Motor neuron (in vitro differentiated cells): ENCODE measurements at places on chromosomes 5 and 9.
A peak's percentile ranks its signal among the peaks of the same experiment; 100 is the strongest.

GRCh38 chr9:34688329-34689115, 2.6 kb downstream of the CCL19 start:
- ATAC-seq: no peak

DNA sequence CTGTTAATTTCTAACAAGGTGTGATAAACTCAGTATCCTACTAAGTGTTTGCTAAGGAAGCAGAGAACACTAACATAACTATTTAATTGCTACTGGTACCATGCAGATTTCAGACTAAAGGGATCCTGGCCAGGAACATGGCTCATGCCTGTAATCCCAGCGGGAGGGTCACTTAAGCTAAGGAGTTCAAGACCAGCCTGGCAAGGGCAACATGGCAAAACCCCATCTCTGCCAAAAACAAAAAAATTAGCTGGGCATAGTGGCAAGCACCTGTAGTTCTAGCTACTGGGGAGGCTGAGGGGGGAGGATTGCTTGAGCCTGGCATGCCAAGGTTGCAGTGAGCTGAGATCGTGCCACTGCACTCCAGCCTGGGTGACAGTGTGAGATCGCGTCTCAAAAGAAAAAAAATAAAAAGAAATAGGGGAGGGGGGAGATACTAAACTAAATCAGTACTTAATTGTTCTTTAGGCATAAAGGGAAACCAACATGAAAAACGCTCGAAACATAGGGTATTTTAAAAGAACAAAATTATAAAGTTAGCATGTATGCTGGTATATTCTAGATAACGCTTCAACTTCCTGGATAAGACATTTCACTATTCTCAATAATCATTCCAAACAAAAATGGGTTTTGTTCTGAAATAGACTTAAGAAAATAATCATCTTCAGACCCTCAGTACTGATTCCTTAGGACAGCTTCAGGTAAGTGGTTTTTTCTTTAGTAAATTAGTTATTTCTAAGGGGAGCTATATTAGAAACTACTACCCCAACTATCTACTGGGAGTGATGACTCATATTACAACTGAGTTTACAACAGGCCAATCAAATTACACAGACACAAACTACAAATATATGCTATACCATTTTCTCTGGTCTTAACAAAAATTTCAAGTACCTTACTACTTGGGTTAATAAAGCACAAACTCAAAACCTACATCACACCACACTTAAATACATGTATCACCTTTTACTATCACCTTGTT, 3.5 kb downstream of the PANK3 start:
- no peak for ATAC-seq

DNA sequence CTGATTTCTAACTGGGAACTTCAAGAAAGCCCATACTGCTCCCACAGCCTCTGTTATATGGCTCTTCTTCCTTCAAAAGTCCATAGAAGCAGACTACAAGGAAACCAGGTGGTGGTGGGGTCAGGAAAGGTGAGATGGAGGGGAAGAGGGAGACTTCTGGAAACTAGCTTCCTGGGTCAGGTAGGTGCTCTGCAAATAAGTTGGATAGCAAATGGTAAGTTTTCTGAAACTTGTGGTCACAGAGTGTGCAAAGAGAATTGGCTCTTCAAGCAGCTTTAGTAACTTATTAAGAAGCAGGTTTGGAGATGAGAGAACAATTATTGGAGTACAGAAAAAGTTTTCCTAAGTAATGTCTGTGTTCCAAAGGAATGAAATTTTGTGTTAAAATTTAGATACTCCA, 316.9 kb downstream of the ADGRV1 start:
- ATAC-seq: no peak

DNA sequence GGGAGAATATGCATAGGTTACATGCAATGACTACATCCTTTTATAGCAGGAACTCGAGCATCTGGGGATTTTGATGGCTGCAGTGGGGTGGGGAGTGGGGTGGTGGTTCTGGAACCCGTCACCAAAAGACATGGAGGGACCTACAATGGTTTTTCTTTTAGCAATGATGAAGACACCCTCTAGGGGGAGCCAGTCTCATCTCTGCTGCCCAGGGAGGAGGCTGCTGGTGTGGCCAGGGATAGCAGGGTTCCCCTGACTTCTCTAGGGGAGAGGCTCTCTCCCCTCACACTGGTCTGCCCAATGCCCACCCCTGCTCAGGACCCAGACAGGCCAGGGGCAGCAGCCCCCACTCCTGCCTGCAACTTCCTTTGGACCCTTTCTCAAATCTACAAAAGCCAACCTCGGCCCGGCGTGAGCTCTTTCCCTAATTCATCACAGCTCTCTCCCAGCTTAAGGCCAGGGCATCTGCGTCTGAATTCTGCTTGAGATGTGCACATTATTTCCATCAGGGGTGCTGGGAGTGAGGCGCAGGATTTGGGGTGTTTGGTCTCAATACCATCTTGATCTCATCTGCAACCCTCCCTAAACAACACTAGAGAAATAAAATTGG, 73.6 kb upstream of the RETREG1 start:
- peak; percentile 72 for ATAC-seq

DNA sequence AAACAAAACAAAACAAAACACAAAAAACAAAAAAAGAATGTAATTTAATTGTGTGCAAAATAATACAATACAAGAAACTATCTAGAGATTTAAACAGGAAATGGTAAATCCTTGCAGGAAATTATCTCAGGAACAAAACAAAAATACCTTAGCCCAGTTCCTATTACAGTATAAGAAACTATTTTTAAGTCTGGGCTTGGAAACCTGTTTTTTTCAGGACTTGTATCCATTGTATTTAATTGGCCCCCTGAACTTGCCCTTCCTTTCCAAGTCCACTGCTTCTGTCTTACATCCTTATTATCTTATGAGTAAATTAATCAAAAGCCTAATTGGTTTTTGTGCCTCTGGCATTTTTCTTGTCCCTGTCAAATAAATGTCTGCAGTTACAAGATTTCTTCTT, 48.5 kb downstream of the ST8SIA4 start:
- no peak for ATAC-seq

- no peak for ATAC-seq
These were observed 11.5 kb downstream of the AQP3 start for GRCh38 chr9:33435821-33436277.

DNA sequence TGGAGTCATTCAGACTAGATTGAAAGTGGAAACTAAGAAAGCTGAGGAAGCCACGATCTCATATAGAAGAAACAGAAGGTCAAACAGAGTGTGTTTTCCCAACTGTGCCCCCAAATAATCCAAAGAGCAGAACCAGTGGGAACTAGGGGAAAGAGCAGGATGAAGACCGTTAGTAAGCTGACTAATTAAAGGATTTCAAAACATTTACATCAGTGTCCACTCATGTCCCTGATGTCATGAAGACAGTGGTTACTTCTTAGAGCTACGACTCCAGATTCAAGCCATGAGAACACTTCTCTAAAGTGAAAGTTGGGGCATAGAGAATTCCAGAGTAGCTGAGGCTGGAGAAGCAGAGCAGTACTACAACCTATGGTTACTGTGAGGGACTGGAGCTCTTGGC, 119.6 kb upstream of the SLC12A2 start:
- ATAC-seq: no peak

- no peak for ATAC-seq
These were observed 9.1 kb downstream of the FBP2 start for GRCh38 chr9:94584555-94584954.

DNA sequence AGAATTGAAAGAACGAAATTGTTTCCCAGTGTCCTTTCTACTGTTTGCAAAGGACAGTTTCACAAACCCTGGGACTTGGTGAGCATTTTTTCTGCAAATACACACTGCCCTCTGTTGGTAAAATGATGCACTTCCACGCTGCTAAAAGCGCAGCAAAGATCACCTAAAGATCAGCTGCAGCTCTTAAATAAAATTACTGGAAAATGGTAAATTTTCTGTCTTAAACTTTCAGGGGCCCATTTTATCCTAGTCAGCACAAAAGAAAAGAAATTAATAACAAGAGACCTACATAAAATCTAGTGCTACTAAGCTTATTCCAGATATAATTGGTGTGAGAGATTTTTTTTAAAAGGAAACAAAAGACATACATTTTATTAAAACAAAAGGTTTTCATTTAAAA, 566.0 kb downstream of the CAAP1 start:
- peak; percentile 81 for ATAC-seq

GRCh38 chr5:158873104-158873503, 226.6 kb downstream of the EBF1 start:
- no peak for ATAC-seq

DNA sequence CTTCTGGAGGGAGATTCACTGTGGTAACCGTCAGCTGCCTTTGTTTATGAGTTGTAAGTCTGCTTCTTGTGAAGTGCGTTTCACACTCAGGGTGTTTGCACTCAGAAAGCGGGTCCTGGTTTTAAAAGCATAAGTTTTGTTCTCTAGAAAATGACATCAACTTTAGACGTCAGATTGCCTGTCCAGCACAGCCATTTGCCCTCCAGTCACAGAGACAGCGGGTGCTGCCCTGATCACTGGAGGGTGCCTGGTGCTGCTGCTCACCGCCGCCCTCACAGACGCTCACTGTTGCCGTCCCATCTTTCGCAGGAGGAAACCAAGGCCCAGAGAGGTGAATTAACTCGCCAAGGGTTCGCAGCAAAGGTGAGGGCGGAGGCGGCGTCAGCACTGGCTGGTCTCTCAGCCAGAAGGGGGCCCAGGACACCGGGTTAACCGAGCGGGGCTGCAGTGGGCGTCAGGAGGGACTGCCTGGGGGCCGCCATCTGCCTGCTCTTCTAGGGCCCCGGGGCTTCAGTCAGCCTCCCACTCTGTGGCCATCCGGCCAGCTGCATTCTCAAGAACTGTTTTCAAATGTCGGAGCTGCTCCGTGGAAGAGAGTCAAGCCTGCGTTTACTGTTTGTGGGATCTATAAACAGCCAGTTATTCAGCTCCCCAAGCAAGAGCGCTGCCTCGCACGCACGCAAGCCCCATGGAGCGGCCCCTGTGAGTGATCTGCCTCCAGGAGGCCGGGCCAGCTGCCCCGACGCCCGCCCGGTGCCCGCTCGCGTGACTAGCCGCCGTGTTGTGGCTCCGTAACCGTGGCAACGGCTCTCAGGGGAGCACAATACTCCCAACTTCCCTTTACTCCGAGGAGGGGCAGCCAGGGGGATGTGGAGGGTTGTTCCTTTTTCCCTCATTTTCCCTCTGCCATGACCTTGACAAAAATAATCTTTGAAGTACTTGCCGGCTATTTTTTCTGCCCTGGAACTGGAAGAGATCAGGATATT, 43.4 kb upstream of the EXOC3 start:
- ATAC-seq: peak; percentile 97

- ATAC-seq: no peak
These were observed 48.0 kb downstream of the SLC12A7 start for GRCh38 chr5:1063661-1064382.

DNA sequence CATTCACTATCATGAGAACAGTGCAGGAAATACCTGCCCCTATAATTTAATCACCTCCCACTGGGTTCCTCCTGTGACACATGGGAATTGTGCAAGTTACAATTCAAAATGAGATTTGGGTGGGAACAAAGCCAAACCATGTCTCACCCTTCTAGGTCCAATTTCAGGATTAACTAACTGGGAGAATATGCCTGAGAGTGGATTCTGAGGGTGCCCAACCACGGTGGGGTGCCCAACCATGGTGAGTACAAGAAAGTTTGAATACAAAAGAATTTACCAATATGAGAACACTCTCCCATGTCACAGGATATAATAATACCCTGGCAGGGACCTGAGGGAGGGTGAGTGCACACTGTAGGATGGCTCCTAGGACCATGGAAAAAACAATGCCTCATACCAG, 17.2 kb upstream of the GDA start:
- ATAC-seq: no peak

DNA sequence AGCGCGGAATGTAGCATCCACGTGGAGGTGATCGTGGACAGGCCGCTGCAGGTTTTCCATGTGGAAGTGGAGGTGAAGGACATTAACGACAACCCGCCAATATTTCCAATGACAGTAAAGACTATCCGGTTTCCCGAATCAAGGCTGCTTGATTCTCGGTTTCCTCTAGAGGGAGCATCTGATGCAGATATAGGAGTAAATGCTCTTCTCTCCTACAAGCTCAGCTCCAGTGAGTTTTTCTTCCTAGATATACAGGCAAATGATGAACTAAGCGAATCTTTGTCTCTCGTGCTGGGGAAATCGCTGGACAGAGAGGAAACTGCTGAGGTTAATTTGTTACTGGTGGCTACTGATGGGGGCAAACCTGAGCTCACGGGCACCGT, 598 bp downstream of the PCDHA2 start:
- ATAC-seq: peak; percentile 44

DNA sequence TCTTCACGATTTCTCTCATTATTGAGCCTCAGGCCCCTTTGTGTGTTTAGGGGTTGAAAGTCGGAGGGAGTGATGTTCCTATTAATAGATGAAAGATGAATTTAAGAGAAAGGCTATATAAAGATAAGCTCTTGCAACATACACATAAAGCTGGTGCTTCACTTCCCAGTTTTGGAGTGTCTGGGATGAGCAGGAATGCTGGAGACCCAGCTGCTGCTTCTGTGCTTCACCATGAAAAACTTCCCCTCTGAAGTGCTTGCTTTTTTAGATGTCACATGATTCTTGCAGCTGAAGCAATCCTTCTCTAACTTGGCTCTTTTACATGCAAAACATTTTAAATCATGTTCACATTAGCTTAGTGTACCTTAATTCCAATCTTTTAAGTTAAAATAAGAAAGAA, 19.7 kb upstream of the SNCAIP start:
- no peak for ATAC-seq

GRCh38 chr9:138075961-138076649, 198.5 kb downstream of the CACNA1B start:
- no peak for ATAC-seq

- ATAC-seq: no peak
These were observed 11.7 kb downstream of the MTREX start for GRCh38 chr5:55319491-55319890.

- ATAC-seq: peak; percentile 70
These were observed 51.5 kb upstream of the RNU6ATAC start for GRCh38 chr9:134215699-134216448.

- ATAC-seq: no peak
These were observed 8.5 kb downstream of the GOLPH3 start for GRCh38 chr5:32165597-32165996.

DNA sequence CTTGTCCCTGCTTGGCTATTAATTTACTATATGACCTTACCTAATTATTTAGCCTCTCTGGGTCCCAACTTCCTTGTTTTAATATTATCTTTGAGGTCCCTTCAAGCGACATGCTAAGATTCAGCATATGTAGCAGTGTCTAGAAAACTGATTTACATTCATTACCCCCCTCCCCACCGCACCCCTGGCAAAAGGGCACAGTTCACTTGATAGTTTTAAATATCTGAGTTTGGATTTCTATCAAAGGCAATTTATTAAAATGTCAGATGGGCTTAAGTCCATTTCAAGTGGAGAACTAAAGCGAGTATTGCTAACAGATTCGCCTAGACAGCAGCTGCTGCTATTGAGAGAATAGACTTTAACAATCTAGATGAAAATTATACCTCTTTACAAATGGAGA, 3.9 kb downstream of the CEMIP2 start:
- no peak for ATAC-seq

- ATAC-seq: no peak
These were observed 271.6 kb downstream of the PLK2 start for GRCh38 chr5:58188262-58188651.

GRCh38 chr9:22037954-22038690, 29.0 kb upstream of the CDKN2B start:
- no peak for ATAC-seq
